ENCODE measurements at places on chromosomes 6 and 20.

GRCh38 chr6:142458836-142459235 is 157.0 kb downstream of the ADGRG6 start:
- no peak for DNase-seq

- no peak for DNase-seq
Measured at GRCh38 chr20:3339076-3339475, 68.4 kb downstream of the DNAAF9 start.

GRCh38 chr20:63554361-63555278 is 661 bp downstream of the FNDC11 start:
- DNase-seq: no peak

DNA sequence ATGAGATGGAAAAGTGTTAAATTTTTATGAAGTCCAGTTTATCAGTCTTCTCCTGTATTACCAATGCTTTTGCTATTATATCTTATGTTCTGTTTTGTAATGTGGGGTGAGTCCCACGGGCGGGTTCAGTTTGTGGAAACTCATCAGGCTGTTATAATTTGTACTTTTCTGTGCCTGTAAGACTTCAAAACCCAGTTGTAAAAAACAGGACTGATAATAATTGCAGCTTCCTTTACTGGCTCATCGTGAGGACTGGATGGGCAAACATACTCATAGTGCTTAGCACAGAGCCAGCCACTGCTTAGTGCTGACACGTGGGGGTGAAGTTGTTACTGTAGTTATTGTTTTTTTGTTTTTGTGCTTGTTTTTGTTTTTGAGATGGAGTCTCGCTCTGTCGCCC is 45.6 kb downstream of the TGM2 start:
- DNase-seq: no peak

DNA sequence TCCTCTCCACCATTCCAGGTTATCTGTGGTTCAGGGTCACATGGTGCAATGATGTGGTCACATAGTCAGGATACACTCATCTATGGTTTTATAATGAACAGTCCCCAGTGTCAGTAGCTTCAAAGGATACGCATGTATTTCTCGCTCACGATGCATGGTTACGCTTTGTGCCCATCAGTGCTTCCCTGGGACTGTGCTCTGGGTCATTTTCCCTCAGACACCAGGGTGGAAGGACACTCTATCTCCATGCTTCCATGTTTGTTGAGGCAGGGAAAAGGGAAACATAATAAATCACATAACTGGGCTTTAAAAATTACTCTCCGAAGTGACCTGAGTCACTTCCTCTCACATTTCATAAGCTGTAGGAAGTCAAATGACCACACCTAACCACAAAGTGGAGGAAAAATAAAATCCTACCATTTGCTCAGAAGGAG is 394.8 kb upstream of the NOX3 start:
- DNase-seq: peak; percentile 18

GRCh38 chr6:7062451-7063162 is 45.2 kb upstream of the RREB1 start:
- no peak for DNase-seq

DNA sequence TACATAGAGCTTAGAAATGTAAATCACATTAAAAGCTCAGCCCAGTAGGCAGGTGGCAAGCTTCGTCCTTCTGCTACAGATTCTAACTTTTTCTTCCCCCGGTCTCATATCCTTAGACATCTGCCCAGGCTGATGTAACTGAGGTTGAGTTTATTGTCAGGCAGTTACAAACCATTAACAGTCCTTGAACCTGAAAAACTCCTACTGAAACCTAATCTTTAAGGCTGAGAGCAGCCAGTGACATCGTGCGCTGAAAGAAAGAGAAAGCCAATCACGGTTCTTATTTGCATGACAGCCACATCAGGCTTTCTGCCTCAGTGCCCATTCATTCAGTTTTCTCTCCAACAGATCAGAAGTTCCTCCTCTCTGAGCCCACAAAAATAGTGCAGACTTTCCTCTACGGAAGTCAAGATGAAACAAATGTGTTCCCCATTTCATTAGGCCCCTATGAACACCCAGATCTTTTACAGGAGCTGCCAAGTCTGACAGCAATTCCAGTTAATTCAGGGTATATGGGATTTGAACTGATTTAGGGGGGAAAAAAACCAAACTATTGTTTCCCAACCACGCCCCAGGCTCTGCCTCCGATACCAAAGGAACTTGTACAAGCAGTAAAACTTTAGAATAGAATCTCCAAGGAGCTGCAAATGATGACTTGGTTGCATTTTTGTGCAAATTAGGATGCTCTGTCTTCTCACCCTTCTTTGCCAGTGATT is at the start of gene NHSL1:
Gene NHSL1, minus strand, starts transcription at position 192 of the 716 bp plus-strand sequence. CDS start 204 bp downstream, outside the sequence.
- DNase-seq: peak; percentile 60

- DNase-seq: no peak
Measured at GRCh38 chr20:16049529-16050093, 523.6 kb downstream of the KIF16B start.

DNA sequence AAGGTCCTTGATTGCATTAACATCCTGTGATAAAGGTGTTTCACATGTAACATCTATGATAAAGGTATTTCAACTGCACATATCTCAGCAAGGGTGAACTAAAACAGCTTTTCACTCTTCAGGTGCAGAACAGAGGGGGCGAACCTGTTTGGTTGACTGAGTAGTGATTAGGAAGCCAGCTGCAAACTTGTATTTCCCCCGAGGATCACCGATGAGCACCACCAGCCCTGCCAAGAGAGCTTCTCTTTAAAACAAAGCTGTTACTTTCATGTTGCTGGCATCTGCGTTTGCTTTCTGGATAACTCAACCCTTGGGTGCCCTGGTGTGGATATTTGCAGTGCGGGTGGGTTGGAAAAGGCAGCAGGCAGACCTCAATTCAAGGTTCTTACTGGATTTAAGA is 39.6 kb downstream of the JAG1 start:
- no peak for DNase-seq

DNA sequence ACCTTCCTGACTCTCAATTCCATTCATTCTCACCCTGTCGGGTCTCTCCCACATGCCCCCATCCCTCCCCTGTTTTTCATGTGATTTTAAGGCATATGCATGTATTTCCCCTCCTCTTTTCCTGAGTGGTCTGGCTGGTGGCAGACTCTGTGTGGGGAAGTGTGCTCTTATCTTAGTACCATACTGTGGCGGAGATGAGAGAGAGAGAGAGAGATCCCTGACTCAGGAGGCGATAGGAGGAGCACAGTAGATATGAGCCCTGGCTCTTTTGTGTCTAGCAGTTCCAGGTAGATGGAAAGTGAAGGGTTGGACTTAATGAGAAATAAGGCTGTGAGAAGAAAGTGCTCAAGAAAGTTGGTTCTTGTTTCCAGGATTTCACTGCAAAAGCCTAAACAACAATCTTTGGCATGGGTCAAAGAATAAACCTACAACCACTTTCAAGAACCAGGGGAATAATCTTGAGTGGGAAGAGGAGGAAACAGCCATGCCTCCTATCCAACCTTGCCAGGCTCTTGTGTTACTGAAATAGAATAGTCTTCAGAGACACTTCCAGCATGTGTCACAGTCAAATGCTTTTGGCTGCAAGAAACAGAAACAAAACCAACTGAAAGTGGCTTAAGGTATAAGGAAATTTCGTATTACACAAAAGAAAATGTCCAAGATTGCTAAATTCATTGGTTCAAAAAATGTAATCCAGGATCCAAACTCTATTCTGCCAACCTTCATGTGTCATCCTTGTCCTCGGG is 123.8 kb upstream of the MYLIP start:
- DNase-seq: peak; percentile 79

GRCh38 chr20:45991616-45992015 is 17.1 kb upstream of the MMP9 start:
- DNase-seq: peak; percentile 74

- DNase-seq: no peak
Measured at GRCh38 chr6:147951726-147952125, 390.9 kb upstream of the SASH1 start.

DNA sequence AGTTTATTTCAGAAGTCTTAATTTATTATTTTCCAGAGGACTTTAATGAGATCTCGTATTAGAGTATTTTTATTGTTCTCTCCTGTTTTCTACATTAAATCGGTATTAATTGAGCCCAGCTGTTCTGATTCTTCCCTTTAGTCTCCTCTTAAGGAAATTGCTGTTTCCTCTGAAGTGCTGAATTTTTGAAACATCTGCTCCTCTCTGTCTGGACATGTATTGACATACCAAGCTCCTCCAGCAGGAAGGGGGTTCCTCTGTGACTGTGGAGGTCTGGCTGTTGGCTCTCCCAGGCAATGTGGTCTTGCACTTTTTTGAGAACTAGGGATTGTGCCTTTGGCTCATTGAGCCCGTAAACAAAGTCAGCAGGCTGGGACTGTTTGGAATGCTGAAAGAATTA is 74.9 kb downstream of the MAP3K4 start:
- no peak for DNase-seq

DNA sequence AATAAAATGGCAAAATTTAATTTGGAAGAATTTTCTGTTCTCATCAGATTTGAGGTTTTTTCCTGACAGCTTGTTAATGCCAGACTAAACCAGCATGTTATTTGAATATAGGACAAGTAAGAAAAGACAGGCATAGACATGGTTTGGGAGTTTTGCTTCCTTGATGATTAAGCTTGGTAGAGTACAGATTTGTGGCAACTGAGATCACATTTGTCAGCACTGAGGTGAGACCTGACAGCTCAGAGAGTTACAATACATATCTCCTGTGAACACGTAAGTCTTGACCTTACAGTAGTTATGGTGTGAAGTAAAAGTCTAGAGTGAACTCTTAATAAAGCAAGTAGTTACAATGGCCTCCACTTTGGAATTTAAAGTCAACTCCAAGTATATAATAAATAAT is 34.5 kb downstream of the CENPW start:
- DNase-seq: no peak

- DNase-seq: no peak
Measured at GRCh38 chr6:153309651-153310050, 178.6 kb upstream of the RGS17 start.

DNA sequence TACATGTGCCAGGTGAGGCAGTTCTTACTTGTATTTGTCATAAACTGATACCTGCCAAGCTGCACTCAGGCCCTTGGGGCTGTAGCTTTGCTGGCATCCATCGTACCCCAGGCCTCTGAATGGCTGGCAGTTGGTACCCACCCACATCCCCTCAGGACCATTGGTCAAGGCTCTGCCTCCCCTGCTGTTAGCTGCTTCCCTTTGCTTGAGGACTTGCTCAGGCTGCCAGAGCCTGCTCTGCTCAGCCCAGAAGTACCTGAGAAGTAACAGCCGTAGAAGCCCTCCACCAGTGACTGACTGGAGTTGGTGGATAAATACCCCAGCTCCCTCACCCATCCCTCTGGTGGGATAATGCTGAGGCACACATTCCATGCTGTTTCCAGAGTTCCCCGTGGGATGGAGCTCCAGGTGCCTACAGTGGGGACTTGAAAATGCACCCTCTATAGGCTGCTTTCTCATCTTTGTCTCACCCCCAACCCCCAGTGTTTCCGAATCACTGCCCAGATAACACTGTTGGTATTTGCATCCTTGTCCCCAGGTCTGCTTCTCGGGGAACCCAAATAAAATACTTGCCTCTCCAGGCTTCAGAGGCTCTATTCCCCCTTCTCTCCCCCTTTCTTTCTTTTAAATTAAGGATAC is 7.3 kb downstream of the EBF4 start:
- no peak for DNase-seq

- DNase-seq: no peak
Measured at GRCh38 chr6:102387326-102388033, 994.0 kb downstream of the GRIK2 start.

- DNase-seq: no peak
Measured at GRCh38 chr6:130681028-130681427, 146.2 kb upstream of the SMLR1 start.

DNA sequence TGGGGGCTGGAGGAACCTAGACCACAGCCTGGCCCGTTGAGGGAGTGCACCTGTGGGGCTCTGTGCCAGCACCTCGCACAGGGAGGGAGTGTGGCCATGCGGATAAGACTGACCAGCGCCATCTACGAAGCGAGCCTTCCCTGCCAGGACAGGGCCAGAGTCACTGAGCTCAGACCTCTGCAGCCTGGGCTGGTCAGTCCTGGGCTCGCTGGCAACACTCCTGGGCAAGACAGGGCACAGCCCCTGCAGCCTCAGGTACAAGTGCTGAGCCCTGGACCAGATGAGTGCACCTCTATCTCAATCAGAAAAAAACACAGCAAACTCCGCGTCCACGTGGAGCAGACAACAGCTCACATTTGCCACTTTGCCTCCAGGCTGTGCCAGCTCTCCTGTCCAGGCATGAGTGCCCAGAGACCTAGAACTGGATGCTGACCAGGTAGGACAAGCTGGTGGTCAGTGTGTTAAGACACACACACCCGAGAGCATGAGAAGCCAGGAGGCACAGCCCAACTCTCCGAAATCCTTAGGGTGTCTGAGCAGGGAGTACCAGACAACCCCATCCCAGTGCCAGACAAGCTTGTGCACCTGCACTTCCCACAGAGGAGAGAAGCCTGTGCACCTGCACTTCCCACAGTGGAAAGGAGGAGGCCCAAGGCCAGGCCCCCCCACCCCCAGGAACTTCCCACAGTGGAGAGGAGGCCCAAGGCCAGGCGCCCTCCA is 4.9 kb downstream of the ARFRP1 start:
- DNase-seq: no peak

DNA sequence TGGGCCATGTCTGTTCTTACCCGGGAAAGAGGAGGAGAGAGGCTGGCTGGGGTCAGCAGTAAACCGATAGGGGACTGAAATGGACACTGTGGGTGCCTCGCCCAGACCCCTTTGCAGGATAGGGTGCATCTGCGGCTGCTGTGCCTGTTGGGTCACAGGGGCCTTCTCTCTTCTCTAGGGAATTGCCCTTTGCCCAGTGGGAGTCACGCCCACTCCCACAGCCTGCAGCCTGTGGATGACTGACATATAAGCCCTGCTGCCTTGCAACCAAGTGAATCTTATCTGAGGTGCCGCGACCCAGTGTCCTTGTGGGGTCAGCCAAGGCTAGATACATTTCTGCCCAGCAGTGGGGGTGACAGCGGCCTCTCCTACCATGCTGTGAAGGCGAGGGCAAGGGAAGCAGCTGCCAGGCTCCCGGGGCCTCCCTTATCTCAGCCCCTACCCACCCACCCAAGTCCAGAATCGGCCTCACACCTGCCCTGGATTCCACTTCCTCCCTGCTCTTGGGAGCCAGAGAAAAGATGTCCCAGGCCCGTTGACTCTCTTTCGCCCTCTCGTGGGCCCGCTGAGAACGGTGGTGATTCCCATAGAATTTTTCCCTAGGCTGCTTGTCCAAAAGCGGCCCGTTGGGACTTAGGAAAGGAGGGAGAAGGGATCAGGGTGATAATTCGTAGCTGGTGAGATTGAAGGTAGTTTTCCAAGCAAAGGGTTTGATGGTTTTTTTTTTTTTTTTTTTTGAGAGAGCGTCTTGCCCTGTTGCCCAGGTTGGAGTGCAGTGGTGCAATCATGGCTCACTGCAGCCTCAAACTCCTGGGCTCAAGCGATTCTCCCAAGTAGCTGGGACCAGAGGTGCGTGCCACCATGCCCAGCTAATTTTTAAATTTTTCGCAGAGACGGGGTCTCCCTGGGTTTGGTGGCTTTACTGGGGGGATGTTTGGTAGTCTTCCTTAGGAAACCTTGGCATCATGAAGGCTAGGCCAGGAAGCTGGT is 76.4 kb upstream of the RNF24 start:
- DNase-seq: peak; percentile 85

DNA sequence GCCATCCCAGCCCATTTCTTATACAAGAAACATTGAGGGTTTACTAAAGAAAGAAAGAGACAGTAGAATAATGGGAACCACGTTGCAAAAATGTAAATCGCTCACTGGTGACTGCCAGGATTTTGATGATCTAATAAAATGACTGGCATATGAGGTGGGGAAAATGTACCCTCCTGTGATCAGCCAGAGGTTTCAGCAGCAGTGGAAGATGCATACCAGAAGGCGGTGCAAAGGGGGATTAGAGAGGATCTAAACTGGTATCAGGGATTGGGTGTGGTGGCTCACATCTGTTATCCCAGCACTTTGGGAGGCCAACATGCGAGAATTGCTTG is 60.8 kb upstream of the DDR1 start:
- DNase-seq: no peak

Measured in OCI-M1 (cell line).